ENCODE measurements at places on chromosomes 6 and 20. TPM values are rescaled to one million over a fixed set of nuclear protein-coding genes. Genes with fewer than 3 reads are reported as not detected.

DLL1 gene
- 40.4 TPM for total RNA-seq

RIMS1 gene
- total RNA-seq = 9.7 TPM

DNA sequence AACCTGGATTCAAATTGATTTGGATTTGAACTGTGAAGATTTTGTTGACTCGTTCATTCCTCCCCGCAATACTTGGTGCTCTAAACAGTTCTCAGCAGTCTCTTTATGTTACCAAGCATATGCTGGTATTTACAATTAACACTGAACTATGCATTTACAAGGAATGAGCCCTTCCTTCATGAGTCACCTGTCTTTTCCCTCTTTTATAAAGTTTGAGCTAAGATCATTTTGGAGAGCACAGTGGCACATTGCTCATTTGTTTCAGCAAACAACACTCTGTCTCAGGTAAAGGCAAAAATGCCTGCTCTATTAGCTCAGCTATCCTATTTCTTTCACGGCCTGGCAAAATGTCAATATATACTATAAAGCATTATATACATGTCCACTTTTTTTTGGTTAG, 285.4 kb downstream of the PHACTR1 start:
- DNase-seq = no peak
- no peaks in the 10 kb centered on the region for H3K4me1 ChIP-seq

- H3K4me3 ChIP-seq = no peak overlapping the region
- no peaks in the 10 kb centered on the region for H3K36me3 ChIP-seq
- H3K4me1 ChIP-seq = no peaks in the 10 kb centered on the region
- no peaks in the 10 kb centered on the region for H3K27me3 ChIP-seq
- no peak overlapping the region for H3K27ac ChIP-seq
- DNase-seq = no peak
Measured at GRCh38 chr6:120282005-120282404, 932.4 kb upstream of the MAN1A1 start.

DNA sequence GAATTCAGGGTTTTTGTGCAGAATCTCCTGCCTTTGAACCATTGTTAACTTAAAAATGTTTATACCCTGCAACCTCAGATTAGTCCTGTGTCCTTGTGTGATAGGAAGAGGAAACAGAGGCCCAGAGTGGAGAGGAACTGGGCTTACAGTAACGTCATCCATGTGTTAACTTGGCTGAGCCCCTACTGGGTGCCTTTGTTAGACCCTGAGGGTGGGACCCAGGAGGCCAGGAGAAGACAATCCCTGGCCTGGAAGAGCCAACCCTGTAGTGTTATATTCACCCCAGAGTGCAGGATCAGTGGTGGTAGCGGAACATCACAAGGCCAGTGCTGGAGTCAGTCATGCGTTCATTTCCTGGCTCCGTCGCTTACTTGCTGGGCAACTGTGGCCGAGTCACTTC, 10.6 kb downstream of the MYLK2 start:
- no peak overlapping the region for H3K27ac ChIP-seq
- H3K36me3 ChIP-seq = no peaks in the 10 kb centered on the region
- no peaks in the 10 kb centered on the region for H3K27me3 ChIP-seq
- H3K4me3 ChIP-seq = no peak overlapping the region

GRCh38 chr20:32415494-32415893, 57.4 kb downstream of the ASXL1 start:
- no peaks in the 10 kb centered on the region for H3K27me3 ChIP-seq
- DNase-seq = no peak
- H3K36me3 ChIP-seq = no peaks in the 10 kb centered on the region
- no peak overlapping the region for H3K27ac ChIP-seq

Measured in prostate gland (tissue), 2 donors.